ENCODE measurements at places on chromosomes 7 and 10.
A peak's percentile ranks its signal among the peaks of the same experiment; 100 is the strongest.

DNA sequence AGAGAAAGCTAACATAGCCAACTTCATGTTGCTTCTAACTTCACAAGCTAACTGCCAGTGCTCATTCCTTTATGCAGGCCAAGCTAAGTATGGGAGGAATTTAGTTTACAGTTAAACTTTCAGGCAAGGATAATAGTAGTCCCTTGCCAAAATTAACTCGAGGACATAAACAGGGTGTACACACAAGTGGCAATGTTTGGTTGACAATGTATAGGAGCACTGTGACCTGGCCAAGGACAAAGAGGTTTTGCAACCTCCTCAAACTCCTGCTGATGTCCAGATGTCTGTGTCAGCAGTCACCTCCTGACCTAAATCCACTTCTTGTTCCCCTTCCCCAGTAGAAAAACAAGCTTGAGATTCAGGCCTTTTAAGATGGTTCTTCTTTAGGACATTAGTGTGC, 494.6 kb upstream of the KLF6 start:
- DNase-seq = no peak

DNA sequence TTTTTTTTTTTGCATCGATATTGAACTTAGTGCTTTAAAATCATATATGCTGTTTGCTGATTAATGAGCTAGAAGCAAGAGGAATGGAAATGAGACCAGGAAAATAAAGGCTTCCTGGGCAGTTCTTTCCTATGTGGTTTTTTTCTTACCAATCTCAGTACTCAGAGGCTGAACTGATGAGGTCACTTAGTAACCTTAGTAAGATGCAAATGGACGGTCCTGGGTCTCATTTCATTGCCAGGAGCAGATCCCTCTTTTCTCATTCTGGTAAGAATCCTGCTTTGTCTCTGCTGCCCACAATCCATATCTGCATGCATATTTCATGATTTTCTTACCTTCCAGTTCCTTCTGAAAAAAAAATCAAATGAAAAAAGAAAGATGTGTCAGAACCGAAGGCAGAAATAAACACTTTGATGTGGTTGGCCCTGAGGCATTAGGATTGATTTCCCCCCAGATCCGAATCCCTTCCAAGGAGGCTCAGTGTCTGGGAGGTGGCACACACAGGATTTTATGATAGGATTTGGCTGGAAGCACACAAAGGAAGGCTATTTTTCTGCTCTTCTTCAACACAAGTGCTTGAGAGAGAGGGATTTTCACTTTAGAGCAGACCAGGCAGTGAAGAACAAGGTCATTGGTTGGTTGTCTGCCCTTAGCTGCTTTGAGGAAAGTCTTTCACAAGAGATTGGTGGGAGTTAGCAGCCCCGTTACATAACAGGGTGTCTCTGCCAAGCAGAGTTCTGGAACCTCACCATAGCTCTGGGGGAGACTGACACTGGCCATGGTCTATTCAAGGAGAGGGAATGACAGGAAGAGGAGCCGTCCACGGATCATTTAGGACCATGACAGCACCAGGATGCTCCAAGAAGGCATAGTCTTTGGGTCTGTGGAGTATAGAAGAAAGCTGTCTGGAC, 150.0 kb downstream of the CAMK1D start:
- DNase-seq = no peak

DNA sequence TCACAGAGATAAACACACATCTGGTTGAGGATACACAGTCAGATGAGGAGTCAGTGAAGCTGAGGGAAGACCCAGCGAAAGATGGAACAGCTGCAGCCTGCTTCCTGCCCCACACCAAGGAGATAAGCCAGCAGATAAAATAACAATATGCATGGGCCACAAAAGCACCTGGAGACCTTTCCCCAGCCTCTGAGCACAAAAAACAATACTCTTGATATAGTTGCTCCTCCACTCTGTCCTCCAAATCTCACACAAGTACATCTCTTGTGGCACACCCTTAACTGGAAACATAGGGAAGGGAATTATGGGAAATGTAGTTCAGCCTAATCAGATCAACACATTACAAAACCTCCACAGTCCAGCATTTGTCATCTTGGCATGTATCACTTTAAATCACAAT, 9.7 kb upstream of the FHIP2A start:
- DNase-seq = no peak

DNA sequence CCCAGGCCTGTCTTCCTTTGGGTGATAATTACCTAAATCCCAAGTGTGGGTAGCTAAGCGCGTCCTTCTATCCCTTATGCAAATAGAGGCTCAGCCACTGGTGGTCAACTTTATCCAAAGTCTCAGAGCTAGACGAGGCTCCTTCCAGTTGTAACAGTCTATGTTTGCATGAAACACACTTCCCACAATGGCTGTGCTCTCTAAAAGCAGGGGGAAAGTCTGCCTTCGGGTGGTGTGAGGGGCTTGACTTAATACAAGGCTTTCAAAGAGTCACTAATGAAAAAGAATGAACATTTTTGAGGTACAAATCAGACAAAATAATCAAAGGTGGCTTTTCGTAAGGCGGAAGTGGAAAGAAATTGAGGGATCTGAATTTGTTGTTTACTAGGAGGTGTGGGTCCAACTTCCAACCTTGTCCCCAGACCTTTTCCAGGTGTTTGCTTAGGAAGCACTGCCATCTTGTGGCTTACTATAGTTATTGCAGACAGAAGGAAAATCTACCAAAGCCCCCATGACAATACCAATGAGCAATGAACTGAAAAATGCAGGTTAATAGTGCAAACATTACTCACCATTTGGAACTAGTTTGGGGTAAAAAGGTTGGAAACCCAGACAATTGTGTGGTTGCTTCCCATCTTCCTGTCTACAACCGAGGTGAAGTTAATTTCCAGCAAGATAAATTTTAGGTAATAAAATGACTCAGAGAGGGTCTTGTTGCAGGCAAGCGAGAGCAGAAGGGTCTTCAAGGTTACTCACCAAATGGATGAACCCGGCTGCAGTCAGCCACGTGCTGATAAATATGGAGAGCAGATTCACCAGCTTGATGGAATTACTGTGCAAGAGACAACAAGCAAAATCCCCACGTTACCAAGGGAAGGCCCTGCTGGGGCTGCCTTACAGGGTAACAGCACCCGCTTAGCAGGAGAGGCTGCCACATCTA, 525.7 kb downstream of the KCNMA1 start:
- DNase-seq = peak; percentile 60

DNA sequence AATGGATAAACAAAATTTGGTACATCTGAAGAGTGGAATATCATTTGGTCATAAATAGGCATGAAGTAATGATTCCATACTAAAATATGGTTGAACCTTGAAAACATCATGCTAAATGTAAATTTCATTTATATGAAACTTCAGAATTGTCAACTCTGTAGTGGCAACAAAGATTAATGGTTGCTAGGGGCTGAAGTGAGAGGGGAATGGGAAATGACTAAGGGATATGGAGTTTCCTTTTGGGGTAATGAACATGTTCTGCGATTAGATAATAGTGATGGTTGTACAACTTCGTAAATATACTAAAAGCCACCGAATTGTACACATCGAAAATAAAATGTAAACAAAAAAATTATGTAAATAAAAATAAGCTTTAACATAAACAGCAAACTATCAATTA, 384.1 kb upstream of the STEAP1 start:
- no peak for DNase-seq

DNA sequence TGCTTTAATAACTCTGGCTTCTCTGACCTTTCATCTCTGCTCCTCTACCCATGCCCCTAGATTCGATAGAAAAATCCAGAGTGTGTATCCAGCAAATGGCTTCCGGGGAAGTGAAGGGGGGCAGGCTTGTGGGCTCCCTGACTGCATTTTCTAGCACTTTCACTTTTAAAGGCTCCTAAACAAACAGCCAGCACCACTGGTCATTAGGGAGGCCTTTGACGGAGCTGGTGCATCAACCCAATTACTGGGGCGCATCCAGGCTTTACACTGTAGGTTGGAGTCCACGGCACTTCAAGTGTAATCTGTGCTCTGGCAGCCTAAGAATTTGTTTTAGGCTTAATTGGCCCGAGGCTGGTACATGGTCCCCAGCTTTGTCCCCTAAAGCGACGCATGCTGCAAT, 291.9 kb downstream of the GFRA1 start:
- DNase-seq = no peak

GRCh38 chr7:158887594-158887993, 31.2 kb downstream of the DYNC2I1 start:
- DNase-seq = no peak

DNA sequence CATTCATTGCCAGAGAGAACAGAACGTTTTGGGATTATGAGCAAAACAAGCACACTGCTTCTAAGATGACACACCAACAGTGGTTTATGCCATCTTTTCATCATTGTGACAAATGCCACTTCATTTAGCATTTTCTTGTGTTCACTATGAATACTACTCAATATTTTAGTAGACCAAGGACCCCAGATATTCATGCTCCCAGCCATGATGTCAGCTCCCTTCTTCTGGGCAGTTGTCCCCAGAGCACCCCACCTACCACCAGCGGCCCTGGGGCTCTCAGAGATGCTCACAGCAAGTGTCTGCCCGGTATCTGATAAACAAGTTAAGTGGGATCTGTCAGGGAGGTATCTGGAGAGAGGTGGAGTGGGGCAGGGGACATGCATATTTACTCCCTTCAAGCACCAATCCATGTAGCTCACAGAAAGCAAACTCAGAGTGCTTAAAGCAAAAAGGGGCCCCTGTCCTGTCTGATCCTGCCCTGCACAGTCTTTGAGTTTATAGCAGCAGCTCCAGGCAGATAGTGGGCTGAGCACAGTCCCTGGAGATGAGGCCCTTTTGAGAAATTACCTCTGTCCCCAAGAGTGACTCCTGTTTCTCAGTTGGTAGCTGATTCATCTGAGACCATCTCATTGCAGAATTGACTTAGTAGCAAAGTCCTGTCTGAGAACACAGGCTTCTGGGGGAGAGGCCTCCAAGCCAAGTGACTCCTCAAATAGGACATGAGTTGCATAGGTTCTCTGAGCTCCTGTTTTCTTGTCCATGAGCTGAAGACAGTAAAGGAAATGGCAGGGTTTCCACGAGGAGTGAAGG, 281.8 kb upstream of the KLF6 start:
- no peak for DNase-seq

- DNase-seq = no peak
Observed at GRCh38 chr7:50185208-50185607, 92.2 kb upstream of the ZPBP start.

- DNase-seq = no peak
Observed at GRCh38 chr10:88019753-88020152, 156.3 kb downstream of the PTEN start.
